ENCODE measurements at places on chromosomes 7 and 10. TPM values are rescaled to one million over a fixed set of nuclear protein-coding genes. Genes with fewer than 3 reads are reported as not detected.

The FBXL13 gene
- total RNA-seq, result 0.30 TPM

The KCND2 gene
- total RNA-seq, result not detected

The ATRNL1 gene
- 0.23 TPM for total RNA-seq

The PTPRN2 gene
- total RNA-seq, result 1.0 TPM

The ANKRD30A gene
- total RNA-seq, result 0.86 TPM

The RNLS gene
- 8.0 TPM for total RNA-seq

The WNT8B gene
- not detected for total RNA-seq

The C10orf105 gene
- total RNA-seq, result not detected

The AKR1C2 gene
- total RNA-seq, result 3,638 TPM

The NPFFR1 gene
- total RNA-seq, result not detected

The CHCHD3 gene
- total RNA-seq, result 86.3 TPM

Measured in A549 treated with Hydrocortisone at 1 μM for 4 hours (cell line).